Kidney (tissue), 22 donors: ENCODE measurements at places on chromosomes 4 and X. TPM values are rescaled to one million over a fixed set of nuclear protein-coding genes. Genes with fewer than 3 reads are reported as not detected.

FBXW7 gene
- total RNA-seq, result 64.0 TPM

SPARCL1 gene
- 322 TPM for total RNA-seq

POU4F2 gene
- not detected for total RNA-seq

USP17L27 gene
- total RNA-seq, result not detected

PPP1R2C gene
- total RNA-seq, result not detected

MAGEB1 gene
- not detected for total RNA-seq

HPGD gene
- total RNA-seq, result 9.4 TPM

GPRASP3 gene
- total RNA-seq, result 4.5 TPM

CLDN22 gene
- not detected for total RNA-seq

KLF8 gene
- total RNA-seq, result 25.3 TPM

MAGEA8 gene
- total RNA-seq, result not detected

TENT5D gene
- total RNA-seq, result 0.13 TPM

TMEM35A gene
- 1.1 TPM for total RNA-seq

IL9R gene
- 0.88 TPM for total RNA-seq

TBX22 gene
- not detected for total RNA-seq

DNA sequence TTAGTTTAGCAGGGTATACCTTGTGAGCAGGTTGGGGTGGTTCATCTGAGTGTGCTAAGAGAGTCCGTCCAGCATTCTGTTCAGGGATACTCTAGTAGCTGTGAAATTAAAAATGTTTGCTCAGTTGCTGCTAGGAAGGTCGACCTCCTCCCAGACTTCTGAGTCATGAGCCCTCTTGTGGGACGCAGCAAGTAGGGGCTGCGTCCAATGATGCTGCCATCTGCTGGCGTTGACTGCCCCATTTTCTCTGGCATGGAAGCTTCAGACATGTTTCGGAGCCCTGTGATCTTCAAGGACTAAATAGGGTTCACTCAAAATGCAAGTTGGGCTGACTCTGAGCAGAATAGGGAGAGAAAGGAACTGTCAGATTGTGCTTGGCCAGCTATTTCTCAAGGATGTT lies 201.0 kb upstream of the ARSJ start:
- no peak for DNase-seq

- no peak for DNase-seq
These were observed 31.5 kb downstream of the KLHL8 start for GRCh38 chr4:87188932-87189331.

GRCh38 chr4:122827879-122828601 lies 1.4 kb downstream of the FGF2 start:
- DNase-seq, result peak; percentile 43

DNA sequence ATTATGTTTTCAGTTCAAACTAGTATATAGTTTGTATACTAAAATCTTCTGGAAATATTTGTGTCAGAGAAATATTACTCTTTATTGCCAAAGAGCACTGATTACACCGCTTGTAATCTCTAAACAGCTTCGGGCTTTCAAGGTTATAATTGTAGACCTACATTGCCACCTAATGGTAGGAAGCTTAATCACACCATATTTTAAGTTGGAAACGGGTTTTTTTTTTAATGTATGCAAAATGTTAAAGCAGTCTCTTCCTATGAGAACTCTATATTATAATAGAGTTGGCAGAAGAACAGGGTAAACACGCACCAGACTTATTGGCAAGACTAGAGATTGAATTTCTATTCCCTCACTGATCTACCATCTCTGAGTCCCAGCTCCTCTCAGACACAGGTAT lies 19.5 kb upstream of the NFXL1 start:
- peak; percentile 68 for DNase-seq

- no peak for DNase-seq
These were observed 59.9 kb upstream of the FAM241A start for GRCh38 chr4:112085156-112086035.

GRCh38 chr4:123553279-123553678 lies 156.7 kb downstream of the SPRY1 start:
- DNase-seq, result no peak

DNA sequence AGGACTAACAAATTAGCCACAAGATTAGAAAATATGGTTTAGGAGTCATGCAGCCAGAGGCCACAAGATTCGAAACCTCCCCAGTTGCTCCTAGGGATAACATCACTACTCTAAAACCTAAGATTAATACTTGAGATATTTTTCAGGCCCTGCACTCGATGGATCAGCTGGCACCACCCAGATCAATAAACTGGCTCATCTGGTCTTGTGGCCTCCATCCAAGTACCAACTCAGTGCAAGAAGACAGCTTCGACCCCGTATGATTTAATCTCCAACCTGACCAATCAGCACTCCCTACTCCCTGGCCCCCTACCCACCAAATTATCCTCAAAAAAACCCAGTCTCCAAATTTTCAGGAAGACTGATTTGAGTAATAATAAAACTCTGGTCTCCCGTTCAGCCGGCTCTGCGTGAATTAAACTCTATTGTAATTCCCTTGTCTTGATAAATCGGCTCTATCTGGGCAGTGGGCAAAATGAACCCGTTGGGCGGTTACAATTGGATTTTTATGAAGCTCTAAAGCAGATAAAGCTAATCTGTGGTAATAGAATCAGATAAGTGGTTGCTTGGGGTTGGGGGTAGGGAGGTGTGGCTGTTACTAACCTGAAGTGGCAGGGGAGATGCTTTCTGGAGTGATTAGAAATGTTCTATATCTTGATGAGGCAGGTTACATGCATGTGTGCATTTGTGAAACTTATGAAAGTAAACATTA lies 91.8 kb upstream of the ATXN3L start:
- DNase-seq, result no peak

DNA sequence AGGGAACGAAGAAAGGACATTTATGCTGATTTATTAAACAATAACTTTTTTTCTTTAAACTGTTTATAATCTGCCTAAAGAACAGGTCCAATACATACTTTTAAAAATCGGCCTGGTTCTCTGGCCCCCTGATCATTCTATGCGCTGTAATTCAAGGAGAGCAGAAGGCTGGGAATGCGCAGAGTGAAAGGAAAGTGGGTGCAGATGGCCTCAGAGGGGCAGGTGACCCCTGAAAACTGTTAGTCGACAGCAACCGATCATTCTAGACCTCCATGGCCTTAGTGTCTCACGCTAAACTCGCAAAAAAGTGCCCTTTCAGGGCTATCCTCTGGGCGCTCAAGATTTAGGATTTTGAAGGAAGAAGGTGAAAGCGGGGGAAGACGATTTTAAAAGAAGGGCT lies 2.2 kb downstream of the PDE5A start:
- peak; percentile 31 for DNase-seq

DNA sequence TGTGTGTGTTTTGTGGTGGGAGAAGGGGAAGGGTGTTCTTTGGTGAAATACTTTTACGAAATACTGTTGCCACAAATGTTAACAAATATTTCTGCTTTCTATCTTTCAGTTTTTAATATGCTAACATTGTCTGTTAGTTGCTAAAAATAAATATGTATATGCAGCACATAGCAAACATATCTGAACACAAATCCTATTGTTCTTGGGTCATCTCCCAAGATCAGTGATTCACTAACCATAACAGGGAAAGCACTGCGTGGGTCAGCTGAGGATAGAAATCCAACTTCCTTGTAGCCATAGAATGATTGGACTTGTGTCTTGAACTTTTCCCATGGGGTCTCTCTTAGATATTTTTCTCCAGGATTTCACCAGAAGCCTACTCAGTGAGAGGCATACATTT lies 250.3 kb upstream of the FAM47A start:
- no peak for DNase-seq

DNA sequence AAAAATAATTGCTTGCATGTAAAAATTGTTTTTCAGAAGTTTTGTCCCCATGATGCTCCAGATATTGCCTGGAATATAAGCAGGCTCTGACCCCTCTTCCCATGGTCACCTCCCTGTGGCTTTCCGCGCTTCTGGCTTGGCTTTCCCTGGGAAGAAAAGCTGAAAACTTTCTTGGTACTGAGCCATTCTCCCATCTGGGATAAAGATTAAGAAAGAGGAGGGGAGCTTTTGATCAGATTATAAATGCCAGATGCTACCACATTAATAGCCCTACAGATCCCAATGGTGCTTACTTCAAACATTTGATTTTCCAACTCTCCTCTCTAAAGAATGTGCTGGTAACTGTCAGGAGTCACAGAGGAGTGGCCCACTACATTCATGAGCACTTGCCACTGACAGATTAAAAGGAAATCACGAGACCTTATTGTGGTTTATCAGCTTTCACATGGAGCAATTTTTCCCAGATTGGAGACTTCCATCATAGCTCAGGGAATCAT lies 54.4 kb upstream of the GAB1 start:
- peak; percentile 34 for DNase-seq

GRCh38 chr4:76492055-76492454 lies 57.0 kb downstream of the SHROOM3 start:
- DNase-seq, result no peak

GRCh38 chr4:71254451-71255012 lies 84.3 kb upstream of the SLC4A4 start:
- DNase-seq, result no peak

DNA sequence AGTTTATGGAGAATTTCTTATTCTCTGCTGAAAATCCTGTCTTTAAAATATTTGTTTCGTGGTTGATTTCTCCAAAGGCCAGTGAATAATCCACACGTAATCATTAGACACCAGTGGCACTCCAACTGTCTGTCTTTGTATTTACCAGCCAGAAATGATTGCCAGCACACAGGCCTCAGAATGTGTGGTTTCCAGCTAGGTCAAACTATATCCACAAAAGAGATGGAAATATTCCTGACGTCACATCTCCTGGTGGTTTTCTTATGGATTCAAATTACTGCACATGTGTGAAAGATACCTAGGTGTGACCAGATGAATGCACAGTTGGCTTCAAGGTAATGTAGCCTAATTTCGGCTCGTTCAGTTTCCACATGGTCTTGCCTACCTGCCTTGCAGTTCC lies 27.2 kb upstream of the TENM3 start:
- DNase-seq, result no peak

DNA sequence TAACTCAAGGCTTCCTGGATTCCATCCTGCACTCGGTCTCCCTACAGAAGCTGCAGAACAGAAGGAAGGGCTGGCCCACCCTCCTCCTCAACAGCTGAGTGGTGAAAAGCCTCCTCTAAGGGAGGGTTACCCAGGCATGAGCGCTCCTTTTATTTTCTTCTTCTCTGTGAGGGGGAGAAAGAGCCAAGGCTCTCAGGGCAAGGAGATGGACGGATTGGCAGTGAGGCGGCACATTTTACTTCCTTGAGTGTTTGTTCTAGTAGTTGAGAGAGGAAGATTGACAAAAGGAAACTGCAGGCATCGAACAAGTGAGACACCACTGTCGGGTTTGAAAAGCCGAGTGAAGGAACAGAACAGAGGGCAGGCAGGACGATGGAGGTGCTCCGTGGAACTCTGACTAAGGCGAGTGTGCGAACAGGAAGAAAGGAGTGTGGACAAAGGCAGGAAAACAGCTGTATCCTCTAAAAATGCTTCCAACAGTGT lies 38.4 kb upstream of the STS start:
- DNase-seq, result peak; percentile 58

- DNase-seq, result no peak
These were observed 67.3 kb upstream of the VBP1 start for GRCh38 chrX:155148724-155149537.

DNA sequence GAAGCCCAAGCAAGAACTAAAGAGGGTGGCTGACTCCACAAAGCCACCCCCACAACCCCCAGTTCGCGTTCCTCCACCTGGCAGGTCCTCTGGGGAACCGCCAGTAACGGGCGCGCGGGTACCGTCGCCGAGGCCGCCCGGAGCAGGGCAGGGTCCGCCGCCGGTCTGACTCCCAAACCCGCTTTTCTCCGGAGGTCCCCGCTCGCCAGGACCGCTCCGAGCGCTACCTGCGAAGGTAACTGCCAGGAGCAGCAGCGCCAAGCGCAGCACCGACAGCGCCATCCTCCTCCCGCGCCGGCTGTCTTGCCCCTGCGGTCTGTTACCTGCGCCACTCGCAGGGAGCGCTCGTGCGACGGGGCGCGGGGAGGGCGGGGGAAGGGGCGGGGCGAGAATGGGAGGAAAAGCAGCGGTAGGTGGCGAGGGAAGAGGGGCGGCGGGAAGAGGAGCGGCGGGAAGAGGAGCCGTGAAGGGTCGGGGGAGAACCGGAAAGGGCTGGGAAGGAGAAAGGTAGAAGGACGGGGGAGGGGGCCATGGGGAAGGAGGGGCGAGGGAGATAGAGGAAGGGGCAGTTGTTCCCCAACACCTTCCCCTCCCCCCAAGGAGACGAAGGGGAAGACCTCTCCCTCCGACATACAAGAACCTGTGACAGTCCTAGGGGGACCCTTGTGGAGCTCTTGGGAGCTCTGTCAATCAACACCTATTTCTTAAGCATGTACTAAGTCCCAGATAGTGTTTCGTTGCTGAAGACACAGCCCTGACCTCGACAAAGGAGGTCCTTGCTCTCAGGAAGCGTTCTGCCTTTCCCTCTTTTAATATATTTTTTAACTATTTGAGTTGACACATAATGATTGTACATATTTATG lies at the start of gene SPINK2:
Gene SPINK2, minus strand, starts transcription at position 321 of the 863 bp plus-strand sequence. Its CDS starts 39 bp downstream, at position 282.
- DNase-seq, result peak; percentile 72

DNA sequence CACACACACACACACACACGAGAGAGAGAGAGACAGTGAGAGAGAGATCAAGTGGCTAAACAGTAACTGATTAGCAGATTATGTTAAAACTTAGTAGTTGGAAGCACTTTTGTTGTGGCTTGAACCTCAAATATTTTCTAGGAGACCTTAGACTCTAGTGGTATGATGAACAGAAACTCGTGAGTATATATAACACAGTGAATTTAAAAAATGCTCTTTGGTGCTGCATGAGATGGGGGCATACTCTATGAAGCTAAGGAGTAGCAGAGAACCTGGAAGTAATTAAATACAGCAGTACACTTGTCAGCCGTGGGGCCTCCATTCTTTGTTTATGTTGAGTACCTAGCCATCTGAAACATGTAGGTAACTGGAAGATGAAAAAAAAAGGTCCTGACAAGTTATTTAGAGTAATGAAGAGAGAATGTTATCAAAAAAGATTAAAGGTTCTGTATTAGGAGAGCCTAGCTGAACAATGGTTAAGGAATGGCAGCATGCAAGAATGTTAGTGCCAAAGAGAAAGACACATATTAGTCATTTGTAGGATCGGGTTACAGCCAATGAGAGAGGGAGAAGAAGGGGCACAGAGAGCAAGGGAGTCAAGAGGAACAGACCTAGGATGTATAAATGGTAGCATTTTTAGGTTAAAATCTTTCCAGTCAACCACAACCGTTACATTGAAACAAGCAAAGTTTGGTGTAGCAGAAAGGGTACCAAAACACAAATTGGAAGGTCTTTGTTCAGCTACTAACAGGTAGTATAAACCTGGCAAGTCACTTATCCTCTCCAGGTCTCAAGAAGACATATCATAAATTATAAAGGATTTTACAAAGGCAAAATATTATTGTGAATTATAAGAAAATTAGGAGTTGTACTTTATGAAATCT lies 316.7 kb upstream of the DIPK2B start:
- no peak for DNase-seq

DNA sequence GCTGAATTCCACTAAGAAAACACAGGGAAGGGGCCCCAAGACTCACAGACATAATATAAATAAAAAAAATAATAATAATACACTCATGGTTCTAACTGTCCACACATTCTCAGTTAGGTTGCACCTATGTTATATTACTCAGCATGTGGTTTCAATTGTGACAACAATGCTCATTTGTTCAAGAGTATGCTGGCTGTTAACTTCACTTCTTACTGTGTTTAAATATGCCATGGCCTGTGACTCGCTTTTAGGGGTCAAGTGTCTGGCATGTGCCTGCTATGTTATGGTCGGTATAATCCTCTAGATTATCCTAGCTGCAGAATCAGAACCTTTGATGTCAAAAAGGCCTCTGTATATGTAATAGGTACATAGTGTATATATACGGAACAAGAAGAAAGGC lies 324.8 kb upstream of the INTU start:
- no peak for DNase-seq

GRCh38 chr4:73272816-73273215 lies 14.2 kb upstream of the ANKRD17 start:
- no peak for DNase-seq
